Activated T-helper 1 cell treated with anti-CD3 and anti-CD28 coated beads, Interleukin-12 subunit alpha, Interleukin-12 subunit beta, Interleukin-2, Interleukin-4 antibody, amounts not matched to agents 30 ng/mL and 10 ng/mL and 1 ng/mL, durations not matched to agents 14 hours and 24 hours and 36 hours (primary cell): ENCODE measurements at places on chromosomes 1 and 21. TPM values are rescaled to one million over a fixed set of nuclear protein-coding genes. Genes with fewer than 3 reads are reported as not detected.

The SDF4 gene
- total RNA-seq, result 202 TPM in 2 replicates

The ZSWIM5 gene
- total RNA-seq, result 0.10 and 0.15 TPM in 2 replicates

The DCST1 gene
- total RNA-seq, result not detected in 2 replicates

- no peaks in the 10 kb centered on the region for H3K36me3 ChIP-seq
- no peak overlapping the region for H3K4me3 ChIP-seq
- no peak for DNase-seq
- H3K27ac ChIP-seq, result no peak overlapping the region
Measured at GRCh38 chr1:38326856-38327255, 280.3 kb upstream of the POU3F1 start.

DNA sequence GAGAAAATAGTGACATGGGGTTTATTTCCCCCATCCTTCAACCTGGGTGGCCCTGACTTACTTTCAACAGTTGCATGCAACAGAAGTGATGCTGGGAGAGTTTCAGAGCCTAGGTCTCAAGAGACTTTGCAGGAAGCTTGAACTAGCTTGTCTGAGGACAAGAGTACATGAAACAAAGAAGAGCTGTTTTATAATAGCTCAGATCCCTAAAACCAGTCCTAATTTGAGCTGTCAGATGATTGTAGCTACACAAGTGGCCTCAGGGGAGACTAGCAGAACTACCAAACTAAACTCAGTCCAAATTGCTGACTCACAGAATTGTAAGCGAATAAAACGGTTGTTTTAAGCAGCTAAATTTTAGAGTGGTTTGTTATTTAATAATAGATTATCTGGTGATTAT is 17.1 kb downstream of the RC3H1 start:
- no peak overlapping the region for H3K27ac ChIP-seq
- H3K36me3 ChIP-seq, result peaks cover 15% of the 10 kb centered on the region
- peaks cover 25% of the 10 kb centered on the region for H3K4me1 ChIP-seq
- no peak overlapping the region for H3K4me3 ChIP-seq
- DNase-seq, result no peak

The CORT gene
- total RNA-seq, result 0.36 and 0.37 TPM in 2 replicates

The PDIK1L gene
- total RNA-seq, result 15.5 and 18.9 TPM in 2 replicates

The OTUD7B gene
- 41.1 and 41.8 TPM in 2 replicates for total RNA-seq

The AKR7A3 gene
- total RNA-seq, result 1.2 and 1.7 TPM in 2 replicates
